ENCODE measurements at places on chromosomes 12 and 14. TPM values are rescaled to one million over a fixed set of nuclear protein-coding genes. Genes with fewer than 3 reads are reported as not detected.

The TOGARAM1 gene
- 31.8 TPM for polyA plus RNA-seq

The MUCL1 gene
- polyA plus RNA-seq: not detected

The FLVCR2 gene
- 12.1 TPM for polyA plus RNA-seq

- DNase-seq: no peak
Measured at GRCh38 chr12:78430551-78430950, 434.0 kb upstream of the SYT1 start.

GRCh38 chr12:53793221-53793620 is 41.4 kb upstream of the CISTR start:
- no peak for DNase-seq

GRCh38 chr12:56013482-56013881 is 7.4 kb upstream of the IKZF4 start:
- DNase-seq: no peak

- no peak for DNase-seq
Measured at GRCh38 chr12:110885152-110885840, 35.1 kb downstream of the MYL2 start.

The RHEBL1 gene
- 1.3 TPM for polyA plus RNA-seq

DNA sequence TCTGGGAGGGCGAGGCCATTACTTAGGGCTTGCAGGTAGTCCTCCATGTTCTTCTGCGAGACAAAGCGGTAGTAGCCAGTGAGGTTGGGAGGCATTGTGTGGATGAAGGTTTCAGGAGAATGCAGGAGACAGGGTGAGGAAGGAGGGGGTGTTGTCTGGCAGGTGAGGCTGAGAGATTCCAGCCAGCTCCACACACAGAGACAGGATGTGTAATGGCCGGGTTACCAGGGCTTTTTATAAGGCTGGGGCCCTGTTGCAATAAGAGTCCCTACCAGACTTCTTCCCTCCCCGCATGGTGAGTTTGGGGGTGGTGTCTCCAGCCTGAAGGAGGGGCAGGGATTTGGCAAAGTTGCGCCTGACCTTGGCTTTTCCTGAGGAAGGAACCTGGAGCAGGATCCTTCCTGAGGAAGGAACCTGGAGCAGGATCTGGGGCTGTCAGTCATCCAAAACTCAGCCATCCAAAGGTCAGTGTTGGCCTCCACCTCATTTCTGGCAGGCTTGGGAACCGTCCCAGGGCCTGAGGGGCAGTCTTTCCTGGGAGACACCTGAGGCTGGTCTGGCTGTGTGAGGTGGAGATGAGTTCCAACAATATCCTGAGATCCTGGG is at the start of gene RBP5:
Gene RBP5 (minus strand): TSS at position 209 of the 606 bp plus-strand sequence. CDS start 114 bp downstream, at position 95.
- DNase-seq: no peak

The MANSC4 gene
- polyA plus RNA-seq: 0.24 TPM

GRCh38 chr14:24179961-24180796 is 8.3 kb downstream of the REC8 start:
- no peak for DNase-seq

The PDE3A gene
- polyA plus RNA-seq: 9.7 TPM

The OTX2 gene
- polyA plus RNA-seq: not detected
